ENCODE measurements at places on chromosomes 1 and 21.

- no peak for DNase-seq
Measured at GRCh38 chr1:82830690-82831380, 1030.1 kb downstream of the ADGRL2 start.

GRCh38 chr1:166971252-166971651 lies 4.1 kb downstream of the ILDR2 start:
- no peak for DNase-seq

- no peak for DNase-seq
Measured at GRCh38 chr1:232319072-232319471, 310.9 kb downstream of the SIPA1L2 start.

DNA sequence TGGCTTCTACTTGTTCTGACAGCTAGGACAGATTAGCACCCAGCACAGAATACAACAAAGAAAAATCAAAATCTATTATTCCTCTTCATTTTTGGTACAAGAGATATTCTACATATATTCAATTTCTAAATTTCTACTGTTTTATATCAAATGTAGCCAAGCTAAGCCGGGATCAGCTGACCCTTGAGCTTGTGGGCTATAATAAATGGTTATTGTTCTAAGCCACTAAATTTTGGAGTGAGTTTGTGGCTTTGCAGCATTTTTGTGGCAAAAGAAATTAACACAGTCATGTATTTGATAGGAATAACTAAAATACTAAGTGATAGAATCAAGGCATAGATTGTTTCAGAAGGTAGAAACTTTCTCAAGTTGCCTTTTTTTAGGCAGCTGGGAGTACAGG lies 50.7 kb downstream of the APP start:
- no peak for DNase-seq

- no peak for DNase-seq
Measured at GRCh38 chr1:198491596-198491995, 48.9 kb downstream of the ATP6V1G3 start.

DNA sequence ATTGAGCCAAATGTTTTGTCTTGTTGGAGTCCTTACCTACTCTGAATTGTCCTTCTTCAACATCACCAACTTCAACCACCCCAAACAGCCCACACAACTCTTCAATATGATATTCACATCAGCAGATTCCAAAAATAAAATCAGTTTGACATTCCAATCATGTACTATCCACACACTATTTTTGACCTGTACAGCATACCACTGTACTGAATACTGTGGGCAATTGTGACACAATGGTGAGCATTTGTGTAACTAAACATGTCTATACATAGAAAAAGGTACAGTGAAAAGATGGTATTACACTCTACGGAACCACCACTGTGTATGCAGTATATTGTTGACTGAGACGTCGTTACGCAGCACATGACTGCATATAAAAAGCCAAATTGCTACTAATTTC lies 223.1 kb downstream of the KCNT2 start:
- DNase-seq = no peak

GRCh38 chr1:184502161-184502560 lies 115.3 kb downstream of the C1orf21 start:
- no peak for DNase-seq

DNA sequence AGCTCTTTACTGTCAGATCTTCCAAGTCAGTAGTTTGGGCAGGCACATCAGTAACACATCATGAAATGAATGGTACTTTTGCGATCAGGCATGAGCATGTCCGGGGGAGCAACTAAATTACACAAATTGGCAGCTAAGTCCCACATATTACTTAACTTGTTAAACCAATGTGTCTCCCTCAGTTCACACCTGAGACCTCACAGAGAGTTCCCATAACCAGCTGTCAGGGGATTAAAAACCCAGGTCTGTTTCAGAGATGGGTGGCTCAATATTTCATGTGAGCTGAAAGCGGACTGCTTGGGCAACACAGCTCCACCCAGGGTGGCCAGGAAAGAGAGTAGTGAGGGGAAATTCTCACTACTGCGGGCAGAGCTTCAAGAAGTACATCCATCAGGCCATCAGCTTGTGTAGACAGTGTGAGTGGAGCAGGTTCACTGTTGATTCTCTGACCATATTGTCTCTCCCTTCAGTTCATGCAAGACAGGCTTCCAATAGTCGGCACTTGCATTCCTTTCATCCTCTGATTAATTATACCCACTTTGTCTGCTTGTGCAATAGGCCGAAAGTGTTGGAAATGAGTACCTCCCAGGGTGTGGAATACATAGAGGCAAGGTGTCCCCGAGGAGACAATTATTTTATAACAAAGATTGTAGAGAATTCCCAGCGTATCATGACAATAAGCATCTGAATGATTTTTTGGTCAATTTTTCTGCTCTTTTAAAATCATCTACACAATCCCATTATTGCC lies 139.9 kb downstream of the PTGER3 start:
- DNase-seq = no peak

DNA sequence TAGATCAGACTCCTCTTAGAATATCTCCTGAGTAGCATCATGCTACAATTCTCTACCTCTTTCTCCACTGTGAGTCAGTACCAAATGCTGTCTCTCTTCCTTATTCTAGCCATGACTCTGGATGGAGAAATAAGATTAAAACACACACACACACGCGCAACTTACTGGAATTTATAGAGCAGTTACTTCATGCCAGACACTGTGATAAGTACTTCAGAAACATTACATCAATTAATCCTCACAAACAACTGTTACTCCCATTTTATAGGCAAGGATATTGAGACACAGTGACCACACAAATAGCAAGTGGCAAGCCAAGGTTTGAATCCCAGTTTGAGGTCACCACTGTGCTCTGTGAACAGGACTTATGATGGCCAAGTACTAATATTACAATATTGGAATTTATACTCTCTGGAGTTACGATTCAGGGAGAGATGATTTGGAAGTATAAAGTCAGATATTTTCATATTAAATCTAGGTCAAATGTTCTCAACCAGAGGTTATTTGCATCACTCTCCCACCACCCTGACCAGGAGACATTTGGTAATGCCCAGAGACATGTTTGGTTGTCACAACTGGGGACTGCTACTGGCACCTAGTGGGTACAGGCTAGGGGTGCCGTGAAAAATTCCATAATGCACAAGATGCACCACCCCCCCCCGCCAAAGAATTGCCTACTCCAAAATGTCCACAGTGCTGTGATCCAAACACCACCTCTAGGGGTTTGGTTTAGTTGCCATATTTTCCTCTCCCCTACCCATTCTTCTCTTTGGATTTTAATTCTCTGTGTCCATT lies 221.6 kb downstream of the LTN1 start:
- no peak for DNase-seq

GRCh38 chr1:33097762-33098161 lies 16.8 kb downstream of the AZIN2 start:
- DNase-seq = no peak

GRCh38 chr21:38343691-38344090 lies 86.9 kb downstream of the KCNJ15 start:
- no peak for DNase-seq

DNA sequence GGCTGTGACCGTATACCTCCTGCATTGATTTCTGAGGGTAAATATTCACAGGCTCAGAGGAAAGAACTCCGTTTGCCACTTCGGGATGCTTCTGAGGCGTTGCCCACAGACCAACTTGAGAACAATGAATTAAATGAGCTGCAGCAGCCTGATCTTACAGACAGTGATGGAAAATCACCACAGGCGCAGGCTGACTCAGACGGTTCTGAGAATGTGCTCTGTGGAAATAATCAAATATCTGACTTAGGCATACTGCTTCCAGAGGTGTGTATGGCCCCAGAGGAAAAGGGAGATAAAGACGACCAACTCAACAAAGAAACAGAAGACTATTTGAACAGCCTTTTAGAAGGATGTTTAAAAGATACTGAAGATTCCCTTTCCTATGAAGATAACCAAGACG lies 76.7 kb upstream of the SCCPDH start:
- DNase-seq = no peak

GRCh38 chr1:81799939-81800694 lies 617 bp upstream of the ADGRL2 start:
- peak; percentile 4 for DNase-seq

Data from erythroblast (primary cell).